ENCODE measurements at places on chromosomes 6 and 20. TPM values are rescaled to one million over a fixed set of nuclear protein-coding genes. Genes with fewer than 3 reads are reported as not detected.

Gene RAE1
- total RNA-seq, result 8.5 TPM

DNA sequence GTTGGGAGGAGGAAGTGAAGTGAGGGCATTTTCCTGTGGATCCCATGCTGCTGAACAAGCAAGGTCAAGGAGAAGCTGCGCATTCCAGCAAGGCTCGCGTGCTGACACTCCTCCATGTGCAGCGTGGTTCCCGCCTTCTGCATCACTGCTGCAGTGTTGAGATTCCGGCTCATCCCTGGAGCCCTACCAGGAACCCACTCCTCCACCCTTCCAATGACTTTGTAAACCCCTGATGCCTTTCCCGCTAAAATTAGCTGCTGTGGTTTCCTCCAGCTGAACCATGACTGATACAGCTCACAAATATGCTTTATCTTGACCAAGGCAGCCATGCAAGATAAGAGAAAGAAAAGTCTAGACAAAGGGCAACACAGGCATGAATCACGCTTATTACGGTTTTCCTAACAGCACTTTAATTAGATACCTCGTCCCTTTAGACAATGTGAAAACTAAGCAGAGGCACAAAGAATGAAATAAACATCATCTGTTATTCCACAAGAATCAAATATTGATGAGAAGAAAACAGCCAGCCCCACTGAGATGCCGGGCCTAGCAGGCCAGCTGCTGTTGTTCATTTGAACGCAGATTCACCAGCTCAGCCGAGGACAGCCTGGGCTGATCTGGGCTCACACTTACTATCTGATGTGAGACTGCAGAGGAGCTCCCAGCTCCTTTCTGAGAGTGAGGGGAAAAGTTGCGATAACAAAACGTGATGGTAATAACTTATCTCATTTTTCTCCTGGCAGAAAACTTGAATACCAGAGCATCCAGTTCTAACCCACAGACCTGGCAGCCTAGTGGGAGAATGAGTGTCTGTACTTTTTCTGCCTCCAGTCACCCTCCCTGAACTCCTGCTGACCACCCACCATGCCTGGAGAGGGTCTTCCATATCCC is 14.2 kb upstream of the BNIP5 start:
- DNase-seq, result no peak

DNA sequence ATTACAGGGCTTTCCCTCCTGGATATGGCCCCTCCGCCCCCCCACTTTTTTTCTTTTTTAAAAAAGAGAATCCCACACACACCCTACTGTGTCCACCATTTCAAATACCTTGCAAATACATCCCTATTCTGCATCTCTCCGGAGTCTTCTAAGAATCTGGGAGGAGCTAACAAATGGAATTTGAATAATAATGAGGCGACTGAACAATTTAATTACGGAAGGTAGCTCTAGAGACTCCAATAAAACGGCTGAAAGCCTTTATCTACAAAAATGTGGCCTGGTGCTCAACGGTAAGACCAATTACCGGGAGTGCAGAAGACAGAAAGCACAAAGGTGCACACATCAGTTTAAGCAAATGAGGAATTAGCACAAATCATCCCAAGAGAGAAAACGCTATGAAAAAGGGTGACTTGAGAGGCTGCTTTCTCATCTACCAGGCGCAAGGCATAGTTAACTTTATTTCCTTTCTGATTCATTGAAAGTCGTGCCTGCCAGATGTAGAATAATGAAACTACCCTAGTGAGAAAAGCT is 1.8 kb downstream of the RRAGD start:
- no peak for DNase-seq

Gene HS3ST5
- not detected for total RNA-seq

- DNase-seq, result no peak
Observed at GRCh38 chr6:35089216-35089934, 51.8 kb downstream of the TCP11 start.

Gene TTBK1
- 0.13 TPM for total RNA-seq

Data from pancreas (tissue), 10 donors.